ENCODE measurements at places on chromosomes 4 and X.

GRCh38 chr4:125254106-125254505, 60.6 kb upstream of the FAT4 start:
- DNase-seq, result no peak

GRCh38 chr4:2515830-2516550, 20.5 kb upstream of the FAM193A start:
- no peak for DNase-seq

- DNase-seq, result no peak
Measured at GRCh38 chr4:1318488-1319213, 28.4 kb upstream of the UVSSA start.

- DNase-seq, result no peak
Measured at GRCh38 chr4:159134429-159134828, 31.6 kb downstream of the RAPGEF2 start.

DNA sequence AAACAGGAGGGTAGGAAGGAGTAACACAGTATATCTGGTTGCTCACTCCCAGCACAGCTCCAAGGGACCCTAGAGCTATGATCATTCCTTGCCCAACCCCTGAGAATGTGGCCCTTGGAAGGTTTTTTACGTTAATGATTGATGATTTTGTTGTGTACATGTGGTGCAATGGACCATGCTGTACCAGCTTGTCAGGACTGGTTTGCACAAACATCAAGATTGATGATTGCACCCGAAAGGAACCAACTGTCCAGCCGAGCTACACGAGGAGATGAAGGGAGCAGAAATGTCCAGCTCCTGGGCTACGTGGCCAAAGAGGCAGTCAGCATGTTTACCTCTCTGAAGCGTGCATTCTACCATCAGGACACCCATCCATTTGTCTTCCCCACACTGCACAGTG, 83.2 kb upstream of the USP9X start:
- no peak for DNase-seq

DNA sequence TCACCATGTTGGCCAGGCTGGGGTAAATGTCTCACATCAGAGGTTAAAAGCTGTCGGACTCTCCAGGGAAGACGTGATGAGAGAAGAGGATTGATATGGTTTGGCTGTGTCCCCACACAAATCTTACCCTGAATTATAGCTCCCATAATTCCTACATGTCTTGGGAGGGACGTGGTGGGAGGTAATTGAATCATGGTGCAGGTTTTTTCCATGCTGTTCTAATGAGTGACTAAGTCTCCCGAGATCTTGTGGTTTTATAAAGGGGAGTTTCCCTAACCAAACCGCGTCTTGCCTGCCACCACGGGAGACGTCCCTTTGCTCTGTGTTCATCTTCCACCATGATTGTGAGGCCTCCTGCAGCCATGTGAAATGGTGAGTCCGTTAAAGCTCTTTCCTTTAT, 64.4 kb downstream of the ASMT start:
- no peak for DNase-seq

GRCh38 chrX:68292471-68292870, 140.8 kb downstream of the OPHN1 start:
- DNase-seq, result no peak

- no peak for DNase-seq
Measured at GRCh38 chr4:39063430-39063829, 1.4 kb downstream of the KLHL5 start.

DNA sequence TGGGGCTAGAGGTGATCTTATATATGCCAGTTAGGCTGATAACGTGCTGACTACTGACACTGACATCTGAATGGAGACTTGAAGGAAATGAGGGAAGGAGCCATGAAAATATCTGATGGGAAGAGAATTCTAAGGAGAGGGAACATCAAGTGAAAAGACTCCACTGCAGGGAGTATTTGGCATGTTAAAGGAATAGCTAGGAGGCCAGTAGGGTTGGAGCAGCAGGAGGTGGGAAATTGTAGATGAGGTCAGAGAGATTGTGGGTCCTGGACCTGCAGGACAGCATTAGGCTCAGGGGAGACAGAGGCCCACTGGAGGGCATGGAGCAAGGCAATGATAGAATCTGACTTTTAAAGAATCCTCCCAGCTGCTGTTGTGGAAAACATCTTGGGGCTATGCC, 55.8 kb upstream of the NSUN7 start:
- DNase-seq, result no peak

DNA sequence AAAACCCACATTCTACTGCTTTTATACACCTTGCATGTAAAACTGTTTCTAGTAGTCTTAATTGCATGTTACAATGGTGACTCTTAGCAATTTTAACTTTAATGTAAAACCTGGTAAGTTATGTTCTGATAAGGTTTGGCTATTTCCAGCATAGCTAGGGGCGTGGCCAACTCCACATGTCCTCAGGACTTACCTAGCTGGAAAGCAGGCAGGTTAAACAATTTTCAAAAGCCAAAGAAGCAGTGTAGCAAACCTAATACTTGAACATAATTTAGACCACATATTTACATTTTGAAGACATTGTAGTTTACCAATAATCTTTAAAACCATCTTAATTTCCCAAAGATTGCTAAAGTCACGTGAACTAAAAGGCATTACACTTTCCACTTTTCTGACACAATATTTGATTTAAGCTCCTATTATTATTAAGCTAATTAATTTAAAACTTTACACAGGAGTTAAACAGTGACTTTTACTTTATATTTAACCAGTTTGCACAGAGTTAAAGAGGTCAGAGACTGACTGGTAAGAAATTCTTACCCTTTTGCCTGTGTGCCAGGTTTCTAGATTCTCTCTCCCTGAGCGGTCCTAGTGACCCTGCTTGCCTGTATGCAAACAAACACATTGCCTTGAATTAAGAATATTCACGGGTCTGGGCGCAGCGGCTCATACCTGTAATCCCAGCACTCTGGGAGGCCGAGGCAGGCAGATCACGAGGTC, 88.2 kb downstream of the GLUD2 start:
- DNase-seq, result no peak

DNA sequence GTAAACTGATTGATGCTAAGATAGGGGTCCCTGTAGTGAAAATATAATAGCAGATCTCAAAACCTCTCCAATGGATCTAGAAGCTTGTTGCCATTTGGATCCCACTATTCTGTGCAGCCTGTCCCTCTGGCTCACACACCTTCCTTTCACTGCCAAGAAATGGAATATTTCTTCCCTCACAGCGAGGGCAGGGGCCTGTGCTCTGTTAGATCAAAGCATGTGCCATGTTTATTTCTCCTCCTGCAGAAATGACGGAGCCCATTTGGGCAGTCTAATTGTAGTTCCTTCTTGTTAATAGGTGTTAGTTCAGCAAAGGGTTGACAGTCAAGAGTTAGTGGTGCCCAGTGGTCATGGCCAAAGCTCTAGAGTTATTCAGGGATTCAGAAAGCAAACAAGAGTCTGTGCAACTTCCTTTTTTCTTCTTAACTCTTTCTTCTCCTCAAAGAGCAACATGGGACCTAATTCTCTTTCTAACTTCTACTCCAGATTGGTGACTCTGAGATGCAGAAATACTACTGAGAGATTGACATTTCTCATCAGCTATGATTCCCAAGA, 106.8 kb downstream of the STOX2 start:
- DNase-seq, result no peak

- DNase-seq, result no peak
Measured at GRCh38 chr4:169174247-169174646, 96.5 kb downstream of the SH3RF1 start.

DNA sequence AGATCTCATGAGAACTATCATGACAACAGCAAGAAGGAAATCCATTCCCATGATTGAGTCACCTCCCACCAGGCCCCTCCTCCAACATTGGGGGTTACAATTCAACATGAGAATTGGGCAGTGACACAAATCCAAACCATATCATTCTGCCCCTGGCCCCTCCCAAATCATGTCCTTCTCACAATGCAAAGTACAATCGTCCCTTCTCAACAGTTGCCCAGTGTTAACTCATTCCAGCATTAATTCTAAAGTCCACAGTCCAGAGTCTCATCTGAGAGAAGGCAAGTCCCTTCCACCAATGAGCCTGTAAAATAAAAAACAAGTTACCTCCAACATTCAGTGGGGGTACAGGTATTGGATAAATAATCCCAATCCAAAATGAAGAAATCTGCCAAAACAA, 14.9 kb upstream of the CLDN34 start:
- no peak for DNase-seq

DNA sequence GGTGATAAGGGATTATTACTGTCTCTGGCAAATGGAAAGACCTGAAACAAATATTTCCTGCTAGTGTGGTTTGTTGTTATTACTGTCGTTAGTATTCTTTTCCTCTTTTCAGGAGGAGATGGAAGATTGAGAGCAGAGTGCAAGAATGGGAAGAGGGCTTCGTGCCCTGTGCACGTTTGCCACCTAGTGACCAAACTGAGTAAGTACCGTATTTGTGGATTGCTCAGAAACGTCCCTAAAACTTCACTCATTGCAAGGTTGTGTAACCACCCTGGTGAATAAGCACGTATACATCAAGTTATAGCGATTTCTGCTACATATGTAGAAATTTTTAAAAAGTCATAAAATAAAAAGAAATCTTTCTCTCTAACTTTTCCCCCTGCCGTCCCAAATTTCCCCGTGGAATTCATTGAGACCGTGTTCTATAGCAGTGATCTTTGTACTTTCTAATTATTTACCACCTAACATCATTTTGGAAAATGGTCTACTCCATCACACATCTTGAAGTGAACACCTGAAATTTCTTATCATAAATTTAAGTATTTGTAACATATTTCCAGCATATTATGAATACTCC, 24.3 kb downstream of the LINC00632 start:
- DNase-seq, result no peak

GRCh38 chr4:184215709-184216328, 1.9 kb downstream of the ENPP6 start:
- DNase-seq, result no peak
